SW480 (cell line): ENCODE measurements at places on chromosomes 3 and 15.
A peak's percentile ranks its signal among the peaks of the same experiment; 100 is the strongest.

- peak; percentile 29 for DNase-seq
Observed at GRCh38 chr15:84570164-84570735, 30.6 kb upstream of the ZSCAN2 start.

GRCh38 chr3:42827654-42828053, 18.4 kb downstream of the ACKR2 start:
- DNase-seq: no peak

DNA sequence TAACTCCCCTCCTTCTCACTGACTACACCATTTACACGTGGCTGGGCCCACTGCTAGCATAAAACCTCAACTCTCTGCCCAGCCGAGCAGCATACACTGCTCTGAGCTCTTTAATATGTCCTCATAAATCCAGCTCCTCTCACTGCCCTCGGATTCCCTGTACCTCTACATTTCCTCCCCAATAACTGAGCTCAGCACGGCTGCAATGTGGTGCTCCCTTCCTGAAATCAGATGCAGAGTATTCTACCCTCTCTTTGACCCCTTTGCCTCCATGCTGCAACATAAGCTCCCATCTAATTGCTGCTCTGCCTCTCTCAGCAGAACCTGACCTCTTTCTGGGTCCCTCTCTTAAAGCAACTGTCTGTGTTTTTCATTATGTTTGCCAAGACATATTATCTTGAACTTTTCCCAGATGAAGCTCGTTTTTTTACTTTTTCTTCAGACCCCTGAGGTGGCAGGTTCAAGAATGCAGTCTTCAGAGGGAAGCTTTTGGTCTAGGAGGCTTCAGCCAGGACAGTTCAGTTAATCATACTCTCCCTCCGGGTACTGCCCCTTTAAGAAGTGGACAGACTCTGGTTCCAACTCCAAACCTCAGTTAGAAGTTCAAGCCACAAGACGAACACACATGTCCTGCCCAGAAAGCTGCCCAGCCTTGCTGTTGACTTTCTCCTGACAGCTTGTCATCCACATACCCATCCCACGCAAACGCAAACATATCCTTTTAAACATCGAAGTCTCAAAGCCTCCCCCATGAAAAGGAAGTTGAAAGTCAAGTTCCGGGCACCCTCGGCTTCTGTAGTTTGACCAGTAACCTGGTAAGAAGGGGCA, 81.1 kb upstream of the NEO1 start:
- DNase-seq: no peak

DNA sequence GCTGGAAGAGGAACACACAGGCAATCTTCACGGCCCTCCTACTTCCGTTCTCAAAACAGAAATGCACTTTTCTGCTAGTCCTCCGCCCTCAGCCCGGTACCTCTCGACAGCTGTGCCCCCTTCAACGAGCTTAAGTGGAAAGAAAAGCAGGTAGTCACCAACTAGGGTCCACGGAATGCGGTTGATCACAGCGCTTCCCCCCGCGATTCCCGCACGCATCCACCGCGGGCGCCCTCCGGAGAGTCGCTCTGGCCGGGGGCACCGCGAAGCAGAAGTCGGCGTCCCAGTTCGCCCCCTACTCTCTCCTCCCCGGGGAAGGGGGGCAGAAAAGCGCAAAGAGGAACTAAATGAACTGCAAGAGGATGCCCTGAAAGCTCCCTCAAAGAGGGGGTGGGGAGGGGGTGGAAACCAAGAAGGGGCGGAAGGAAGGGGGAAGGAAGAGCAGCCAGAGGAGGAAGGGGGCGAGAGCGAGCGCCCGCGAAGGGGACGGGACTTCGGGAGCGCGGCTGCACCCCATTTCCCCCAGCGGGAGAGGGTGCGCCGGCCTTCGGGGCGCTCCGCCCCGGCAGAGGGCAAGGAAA, 738 bp downstream of the ACAP2 start:
- peak; percentile 83 for DNase-seq

DNA sequence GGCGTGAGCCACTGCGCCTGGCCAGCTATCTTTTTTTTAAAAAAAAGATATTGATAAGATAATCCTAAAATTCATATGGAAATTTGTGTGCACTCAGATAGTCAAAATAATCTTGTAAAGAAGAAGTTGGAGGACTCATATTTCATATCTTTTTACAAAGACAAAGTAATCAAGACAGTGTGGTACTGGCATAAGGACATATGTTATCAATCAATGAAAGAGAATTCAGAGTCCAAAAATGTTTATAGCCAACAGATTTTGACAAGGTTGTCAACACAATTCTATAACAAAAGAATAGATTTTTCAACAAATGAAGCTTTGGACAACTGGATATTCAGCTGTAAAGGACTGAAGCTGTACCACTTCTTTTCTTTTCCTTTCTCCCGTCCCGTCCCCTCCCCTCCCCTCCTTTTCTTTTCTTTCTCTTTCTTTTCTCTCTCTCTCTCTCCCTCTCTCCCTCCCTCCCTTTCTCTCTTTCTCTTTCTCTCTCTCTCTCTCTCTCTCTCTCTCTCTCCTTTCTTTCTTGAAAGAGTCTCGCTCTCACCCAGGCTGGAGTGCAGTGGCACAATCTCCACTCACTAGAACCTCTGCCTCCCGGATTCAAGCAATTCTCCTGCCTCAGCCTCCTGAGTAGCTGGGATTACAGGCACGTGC, 126.8 kb downstream of the GSK3B start:
- DNase-seq: no peak

DNA sequence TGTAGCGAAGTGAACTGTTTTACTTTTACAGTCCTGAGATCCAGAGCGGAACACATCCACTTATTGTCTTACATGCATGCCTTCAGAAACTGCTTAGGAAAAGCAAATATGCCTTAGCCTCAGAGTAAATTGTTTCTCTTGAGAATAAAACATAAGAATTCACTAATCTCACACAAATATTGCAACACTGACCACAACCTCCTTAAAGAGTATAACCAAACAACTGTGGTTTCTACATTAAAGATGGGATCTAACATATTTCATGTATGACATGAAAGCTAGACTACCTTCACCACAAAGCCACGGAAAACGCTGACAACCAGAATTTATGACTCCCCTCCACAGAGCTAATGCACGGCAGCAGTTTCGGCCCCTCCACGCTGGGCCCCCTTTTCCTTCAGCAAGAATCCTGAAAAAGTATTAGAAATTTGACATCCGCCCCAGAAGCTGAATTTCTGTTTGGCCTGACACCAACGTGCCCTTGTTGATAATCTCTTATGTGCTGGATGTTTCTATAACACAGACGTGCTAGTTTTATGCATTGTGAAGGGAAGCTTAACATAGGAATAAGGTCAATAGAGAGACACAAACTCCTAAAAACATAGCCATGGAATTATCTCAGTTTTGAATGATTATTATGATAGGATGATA, 84.6 kb downstream of the GREM1 start:
- peak; percentile 56 for DNase-seq

GRCh38 chr15:63763476-63764123, 70.1 kb downstream of the HERC1 start:
- no peak for DNase-seq

- no peak for DNase-seq
Observed at GRCh38 chr3:31701286-31701685, 168.6 kb downstream of the STT3B start.

DNA sequence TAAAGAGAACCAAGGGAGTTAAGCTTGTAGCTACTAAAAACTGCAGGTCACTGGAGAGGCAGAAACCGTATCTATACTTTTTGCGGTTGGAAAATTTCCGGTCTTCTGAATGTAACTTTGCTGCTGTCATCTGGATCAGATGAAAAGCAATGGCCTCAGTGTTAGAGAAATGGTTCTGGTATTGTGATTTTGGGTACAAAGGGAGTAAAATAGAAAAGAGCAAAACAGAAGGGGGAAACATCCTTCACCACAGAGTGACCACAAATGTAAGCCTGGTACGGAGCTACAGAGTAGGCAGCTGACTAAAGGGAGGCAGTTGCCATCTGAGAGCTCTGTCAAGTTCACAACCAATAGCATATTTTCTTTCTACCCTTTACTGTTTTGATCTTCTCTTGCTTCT, 5.6 kb downstream of the CD96 start:
- DNase-seq: no peak

GRCh38 chr3:100096866-100097265, 17.4 kb downstream of the FILIP1L start:
- no peak for DNase-seq

- DNase-seq: no peak
Observed at GRCh38 chr3:174618368-174619080, 240.6 kb upstream of the NAALADL2 start.

DNA sequence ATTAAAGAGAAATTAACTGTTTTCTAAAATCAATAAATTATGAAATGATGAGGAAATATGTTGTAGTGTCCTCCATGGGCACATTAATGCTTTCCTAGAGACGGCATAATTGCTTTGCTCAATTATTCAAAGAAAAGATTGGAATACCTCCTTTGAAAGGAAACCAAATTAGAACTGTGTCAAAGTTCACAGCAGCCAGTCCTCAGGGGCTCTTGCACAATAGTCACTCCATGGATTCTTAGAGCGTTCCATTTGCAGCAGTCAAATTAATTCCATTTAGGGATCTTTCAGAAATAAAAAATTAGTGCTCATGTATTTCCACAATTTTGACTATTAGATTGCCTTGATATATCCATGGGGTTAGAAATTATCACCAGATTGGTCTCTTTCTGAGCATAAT, 841.6 kb upstream of the DPPA4 start:
- no peak for DNase-seq

DNA sequence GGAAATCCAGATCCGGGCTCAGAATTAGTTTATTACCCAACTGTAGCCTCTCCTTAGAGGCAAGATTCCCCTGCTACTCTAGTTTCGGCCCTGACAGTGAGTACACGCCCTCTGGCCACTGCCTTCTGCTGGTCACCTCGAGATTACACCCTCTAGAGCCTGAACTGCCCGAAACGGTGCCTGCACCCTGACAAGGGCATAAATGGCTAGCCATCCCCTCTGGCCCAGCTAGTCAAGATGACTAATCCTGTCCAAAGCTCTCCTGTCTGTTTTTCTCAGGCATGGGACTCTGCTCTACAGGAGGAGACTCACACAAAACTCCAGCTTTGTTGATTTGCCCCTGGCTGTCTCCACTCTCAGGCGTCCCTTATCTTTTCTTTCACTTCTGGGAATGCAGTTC, 150.5 kb upstream of the UBE2E2 start:
- DNase-seq: no peak

GRCh38 chr15:92399271-92399950, 5.7 kb downstream of the ST8SIA2 start:
- no peak for DNase-seq

DNA sequence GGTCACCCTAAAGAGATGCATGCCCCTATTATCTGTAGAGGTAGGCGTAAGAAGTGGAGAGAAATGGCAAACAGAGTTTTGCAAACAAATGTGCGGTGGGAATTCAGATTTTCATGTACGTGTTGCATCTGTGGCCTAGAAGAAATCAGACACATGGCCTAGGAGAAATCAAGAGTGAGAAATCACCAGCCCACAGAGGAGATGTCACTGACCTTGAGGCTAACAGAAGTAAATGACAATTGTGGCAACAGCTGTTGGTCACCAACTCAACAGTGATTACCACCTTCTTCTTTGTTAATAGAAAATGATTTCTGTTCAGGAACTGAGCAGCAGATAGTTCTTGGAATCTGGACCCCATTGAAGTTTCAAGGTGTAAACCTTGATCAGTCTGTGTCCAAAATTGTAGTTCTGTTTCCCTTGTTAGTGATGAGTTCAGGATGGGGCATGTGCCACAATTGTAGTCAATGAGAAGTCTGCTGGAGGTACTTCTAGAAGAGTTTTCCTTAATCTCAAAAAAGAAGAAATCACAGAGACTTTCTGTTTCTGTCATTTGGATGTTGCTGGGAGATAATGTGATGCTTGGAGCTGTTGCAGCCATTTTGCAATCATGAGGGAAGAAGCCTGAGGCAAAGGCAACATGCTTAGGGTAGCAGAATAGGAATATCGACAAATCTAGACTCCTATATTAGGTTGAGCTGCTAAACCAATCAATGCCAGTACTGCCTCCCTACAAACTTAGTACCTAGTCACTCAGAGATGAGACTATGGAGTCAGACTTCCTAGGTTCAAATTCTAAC, 34.3 kb upstream of the RFTN1 start:
- no peak for DNase-seq

DNA sequence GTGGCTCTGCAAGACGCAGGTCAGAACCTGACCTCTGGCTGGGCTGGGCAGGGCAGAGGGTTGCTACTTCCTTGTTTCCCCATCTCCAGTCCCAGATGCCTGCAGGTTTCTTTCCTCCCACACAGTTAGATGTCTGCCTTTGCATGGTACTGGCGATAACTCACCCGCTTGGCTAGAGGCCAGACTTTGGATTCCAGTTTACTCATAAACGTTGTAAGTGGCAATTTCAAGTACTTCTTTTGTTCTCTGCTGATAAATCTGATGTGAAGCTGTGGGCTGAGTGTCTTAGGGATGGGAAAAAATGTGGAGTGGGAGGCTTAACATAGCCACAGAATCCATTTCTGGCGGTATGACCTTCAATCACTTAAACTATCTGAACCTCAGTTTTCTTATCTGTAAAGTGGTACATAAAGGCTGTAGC, 194.2 kb downstream of the EBLN2 start:
- DNase-seq: peak; percentile 34

GRCh38 chr15:28888900-28889299, 3.1 kb downstream of the APBA2 start:
- DNase-seq: no peak
